Activated T-helper 17 cell treated with anti-CD3 and anti-CD28 coated beads, Interleukin-2, amount 50 U/mL, for 72 hours (primary cell): ENCODE measurements at places on chromosomes 6 and 20. TPM values are rescaled to one million over a fixed set of nuclear protein-coding genes. Genes with fewer than 3 reads are reported as not detected.

RFX6 gene
- total RNA-seq: not detected

RUNX2 gene
- 30.8 TPM for total RNA-seq

BMP5 gene
- total RNA-seq: not detected

SRSF12 gene
- total RNA-seq: 1.1 TPM

FOXQ1 gene
- total RNA-seq: not detected

TSBP1 gene
- not detected for total RNA-seq

DOK5 gene
- total RNA-seq: 0.32 TPM

RIPOR3 gene
- total RNA-seq: not detected
